ENCODE measurements at places on chromosomes 5 and 9. TPM values are rescaled to one million over a fixed set of nuclear protein-coding genes. Genes with fewer than 3 reads are reported as not detected.

Gene LMX1B
- 0.32 TPM for total RNA-seq

Gene BSPRY
- 0.48 TPM for total RNA-seq

Gene GMCL2
- total RNA-seq: not detected

DNA sequence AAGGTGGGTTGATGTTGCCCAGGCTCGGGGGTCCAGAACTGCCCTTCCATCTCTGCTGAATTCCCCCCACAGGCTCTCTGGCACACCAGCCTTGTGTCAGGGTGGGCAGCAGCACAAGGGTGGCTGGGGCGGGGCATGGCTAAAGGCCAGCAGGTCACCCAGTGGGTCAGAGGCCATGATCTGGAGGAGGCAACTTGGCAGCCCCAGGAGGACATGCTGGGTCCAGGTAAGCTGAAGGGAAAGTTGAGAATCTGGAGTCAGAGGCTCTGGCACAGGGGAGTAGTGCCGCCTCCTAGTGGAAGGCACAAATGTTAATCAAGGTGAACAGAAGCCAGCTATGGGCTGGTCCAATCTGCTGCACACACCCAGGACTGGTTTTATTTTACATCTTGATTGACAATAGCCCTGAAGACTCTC is 6.2 kb downstream of the TMEM8B start:
- no peak overlapping the region for H3K27ac ChIP-seq
- H3K4me1 ChIP-seq: no peaks in the 10 kb centered on the region
- H3K4me3 ChIP-seq: no peak overlapping the region
- DNase-seq: no peak
- no peaks in the 10 kb centered on the region for H3K27me3 ChIP-seq
- no peaks in the 10 kb centered on the region for H3K36me3 ChIP-seq

DNA sequence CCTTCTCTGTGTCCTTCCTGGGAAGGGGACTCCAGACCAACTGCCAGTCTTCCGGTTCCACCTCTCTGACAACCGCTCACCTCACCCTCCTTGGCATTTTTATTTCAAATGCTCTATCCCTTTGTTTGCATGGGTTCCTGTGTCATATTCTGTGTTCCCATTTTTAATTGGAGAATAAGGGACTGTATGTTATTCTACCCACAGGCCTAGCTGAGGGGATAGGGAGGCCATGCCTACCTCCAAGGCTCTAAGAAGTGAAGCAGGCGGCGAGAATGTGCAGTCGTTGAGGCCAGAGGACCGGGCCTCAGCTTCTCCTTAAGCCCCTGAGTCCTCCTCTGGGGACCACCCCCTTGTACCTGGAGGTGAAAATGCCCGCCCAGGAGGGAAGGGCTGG is 936 bp upstream of the WDR5 start:
- H3K36me3 ChIP-seq: no peaks in the 10 kb centered on the region
- H3K4me3 ChIP-seq: peak overlapping the region; percentile 89
- H3K27ac ChIP-seq: no peak overlapping the region
- no peak for DNase-seq
- H3K4me1 ChIP-seq: no peaks in the 10 kb centered on the region

DNA sequence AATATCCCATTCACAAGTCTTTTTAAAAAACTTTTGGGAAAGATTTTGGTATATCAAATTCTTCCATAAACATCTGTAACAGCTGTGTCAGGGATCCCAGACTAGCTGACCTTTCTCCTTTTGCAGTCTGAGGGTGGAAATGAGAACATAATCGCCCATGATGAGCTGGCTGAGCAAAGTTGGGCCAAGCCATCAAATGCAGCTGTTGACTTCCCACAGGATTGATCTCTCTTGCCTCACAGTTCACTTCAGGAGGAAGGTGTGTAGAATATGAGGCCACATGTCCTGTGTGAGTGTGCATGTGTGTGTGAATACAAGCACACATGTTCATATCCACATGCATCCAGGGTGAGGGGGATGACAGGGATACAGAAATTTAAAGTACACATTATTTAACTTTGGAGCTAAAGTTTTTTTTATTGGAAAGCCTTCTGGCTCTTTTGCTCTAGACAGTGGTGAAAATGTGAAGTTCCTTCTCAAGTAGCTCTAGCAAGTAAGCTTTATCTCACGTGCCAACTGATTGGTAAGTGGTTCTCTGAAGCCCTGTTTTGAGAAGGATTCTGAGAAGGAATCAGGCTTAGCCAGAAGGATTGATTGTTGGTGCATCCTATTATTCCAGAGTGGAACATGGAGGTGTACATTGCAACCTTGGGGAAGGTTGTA is 468.8 kb upstream of the DMAC1 start:
- no peaks in the 10 kb centered on the region for H3K36me3 ChIP-seq
- H3K27ac ChIP-seq: no peak overlapping the region
- no peaks in the 10 kb centered on the region for H3K4me1 ChIP-seq
- no peaks in the 10 kb centered on the region for H3K27me3 ChIP-seq
- H3K4me3 ChIP-seq: no peak overlapping the region

DNA sequence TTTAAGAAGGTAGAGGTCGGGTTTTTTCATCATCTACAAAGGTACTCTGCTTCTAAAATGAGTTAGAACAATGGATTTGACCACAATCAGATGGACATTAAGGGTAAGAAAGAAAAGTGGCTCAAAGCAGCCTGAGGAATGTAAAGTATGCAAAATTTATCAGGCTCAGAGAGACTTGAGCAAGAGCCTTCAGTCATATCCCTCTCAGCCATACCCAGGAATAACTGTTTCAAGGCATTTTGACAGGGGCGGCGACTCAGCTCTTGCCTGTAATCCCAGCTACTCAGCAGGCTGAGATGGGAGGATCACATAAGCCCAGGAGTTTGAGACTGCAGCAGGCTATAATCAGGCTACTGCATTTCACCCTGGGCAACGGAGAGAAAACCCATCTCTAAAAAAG is 38.8 kb upstream of the ANXA2R start:
- H3K36me3 ChIP-seq: no peaks in the 10 kb centered on the region
- H3K27me3 ChIP-seq: no peaks in the 10 kb centered on the region
- H3K27ac ChIP-seq: no peak overlapping the region

DNA sequence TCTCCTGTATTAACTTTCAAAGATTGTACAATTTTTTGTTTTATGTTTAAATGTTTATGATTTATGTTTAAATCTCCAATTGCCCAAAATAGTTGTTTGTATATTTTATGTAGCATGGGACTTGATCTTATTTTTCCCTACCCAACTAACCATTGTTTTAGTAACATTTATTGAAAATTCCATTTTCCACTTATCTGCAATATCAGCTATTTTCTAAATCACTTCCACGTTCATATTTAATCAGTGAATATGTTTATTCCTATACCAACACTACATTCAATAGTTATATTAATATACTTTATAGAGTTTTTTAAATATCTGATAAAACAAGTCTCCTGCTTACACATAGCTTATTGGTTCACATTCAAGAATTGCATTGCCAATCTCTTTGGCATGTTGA is 532.2 kb downstream of the CHSY3 start:
- no peaks in the 10 kb centered on the region for H3K27me3 ChIP-seq
- H3K36me3 ChIP-seq: no peaks in the 10 kb centered on the region
- no peak for DNase-seq
- no peaks in the 10 kb centered on the region for H3K4me1 ChIP-seq
- no peak overlapping the region for H3K27ac ChIP-seq
- H3K4me3 ChIP-seq: no peak overlapping the region

DNA sequence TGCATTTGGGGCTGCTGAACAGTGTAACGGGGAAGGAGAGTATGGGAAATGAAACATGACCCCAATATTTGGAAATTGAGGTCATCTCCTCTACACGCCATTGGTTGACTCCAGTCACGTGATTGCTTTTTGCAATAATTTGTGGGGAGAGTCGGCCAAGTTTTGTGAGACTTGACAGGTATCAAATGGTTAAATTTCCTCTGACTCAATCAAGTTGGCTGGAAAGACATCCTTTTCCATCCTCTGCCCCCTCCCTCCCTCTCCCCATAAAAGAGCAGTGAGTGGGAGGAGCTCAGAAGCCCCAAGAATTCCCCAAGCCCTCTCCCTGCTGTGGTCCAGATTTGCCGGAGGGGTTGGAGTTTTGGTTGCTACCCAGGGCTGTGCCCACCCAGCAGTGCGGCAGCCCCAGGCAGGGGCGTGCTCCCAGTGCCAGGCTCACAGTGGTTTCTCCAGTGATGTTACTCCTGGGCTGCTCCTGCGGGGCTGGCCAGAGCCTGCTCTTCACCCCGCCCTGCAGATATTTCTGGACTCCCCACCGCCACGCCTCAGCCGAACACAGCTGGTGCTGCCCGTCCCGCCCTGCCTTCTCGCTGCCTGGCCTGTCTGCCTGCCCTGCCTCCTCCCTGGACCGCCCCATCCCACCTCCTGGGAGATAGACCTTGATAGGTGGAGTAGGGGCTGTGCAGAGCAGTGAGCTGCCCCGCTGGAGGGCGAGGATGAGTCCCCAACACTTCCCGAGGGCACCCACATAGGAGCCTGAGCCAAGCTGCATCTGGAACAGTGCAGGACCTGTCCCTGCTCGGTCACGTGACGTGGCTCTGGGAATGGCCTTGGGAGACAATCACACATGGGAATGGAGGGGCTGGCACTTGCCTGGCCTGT is 3.4 kb downstream of the COL5A1 start:
- H3K27me3 ChIP-seq: no peaks in the 10 kb centered on the region
- peak; percentile 93 for DNase-seq
- no peaks in the 10 kb centered on the region for H3K4me1 ChIP-seq
- no peak overlapping the region for H3K27ac ChIP-seq

DNA sequence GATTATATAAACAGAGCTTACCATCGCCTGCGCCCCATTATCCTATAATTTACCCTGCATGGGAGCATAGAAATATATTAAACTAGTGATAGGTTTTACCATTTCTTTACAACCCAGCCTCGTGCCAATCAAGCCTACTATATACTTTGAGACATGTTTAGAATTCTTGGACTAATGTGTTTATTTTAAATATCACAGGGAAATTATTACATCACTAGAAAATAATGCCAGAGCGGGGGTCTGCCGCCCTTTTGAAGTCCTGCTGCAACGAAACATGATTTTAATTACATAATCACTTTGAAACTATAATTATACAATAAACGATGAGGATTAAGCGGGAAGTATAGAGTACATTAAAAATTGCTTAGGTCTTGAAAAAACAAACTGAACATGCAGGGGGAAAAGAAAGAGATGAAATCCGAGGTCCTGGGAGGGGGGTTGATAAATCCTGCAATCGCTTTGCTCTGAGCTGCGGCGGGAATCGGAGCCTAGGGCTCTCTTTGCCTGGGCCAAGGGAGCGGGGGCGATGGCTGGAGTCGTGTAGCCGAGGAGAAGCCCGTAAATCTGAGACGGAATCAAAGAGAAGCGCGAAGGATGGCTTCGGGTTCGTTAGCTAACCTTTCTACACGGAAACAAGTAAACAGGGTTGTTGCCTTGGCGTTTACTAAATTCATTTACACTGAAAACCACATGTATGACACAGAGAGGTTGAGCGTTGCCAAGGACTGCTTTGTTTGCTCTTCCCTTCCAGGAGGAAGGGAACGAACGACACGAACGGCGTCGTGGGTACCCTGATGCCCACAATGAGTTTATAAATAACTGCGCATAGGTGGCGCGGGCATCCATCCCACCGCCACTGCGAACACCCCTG is 127.6 kb downstream of the TMEM174 start:
- no peak overlapping the region for H3K27ac ChIP-seq
- H3K4me1 ChIP-seq: no peaks in the 10 kb centered on the region
- H3K4me3 ChIP-seq: no peak overlapping the region
- no peaks in the 10 kb centered on the region for H3K27me3 ChIP-seq

DNA sequence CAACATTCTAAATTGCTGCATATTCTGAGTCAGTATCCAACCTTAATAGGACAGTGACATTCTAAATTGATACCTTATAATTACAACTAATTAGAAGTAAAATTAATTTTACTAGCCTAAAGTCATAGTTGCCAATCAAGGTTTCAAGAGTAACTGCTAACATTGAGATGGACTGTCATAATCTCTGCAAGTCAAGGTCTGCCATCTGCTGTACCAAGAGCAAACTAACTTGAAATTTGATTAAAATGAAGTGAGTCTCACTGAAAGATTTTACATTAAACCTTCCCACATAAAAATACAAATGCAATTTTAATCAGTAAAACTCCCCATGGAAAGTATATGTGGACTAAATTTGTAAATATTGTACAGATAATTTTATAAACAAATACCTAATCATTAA is 235.3 kb downstream of the PRDM9 start:
- DNase-seq: no peak
- H3K4me3 ChIP-seq: no peak overlapping the region
- H3K27me3 ChIP-seq: no peaks in the 10 kb centered on the region
- no peaks in the 10 kb centered on the region for H3K36me3 ChIP-seq
- H3K4me1 ChIP-seq: no peaks in the 10 kb centered on the region

- no peak overlapping the region for H3K27ac ChIP-seq
- H3K4me1 ChIP-seq: no peaks in the 10 kb centered on the region
- no peak for DNase-seq
- no peaks in the 10 kb centered on the region for H3K27me3 ChIP-seq
- H3K36me3 ChIP-seq: no peaks in the 10 kb centered on the region
- no peak overlapping the region for H3K4me3 ChIP-seq
Measured at GRCh38 chr5:14959399-14960119, 88.0 kb upstream of the ANKH start.

GRCh38 chr9:95495961-95496360 is 20.8 kb downstream of the PTCH1 start:
- DNase-seq: no peak
- H3K27ac ChIP-seq: no peak overlapping the region
- H3K4me1 ChIP-seq: no peaks in the 10 kb centered on the region
- no peak overlapping the region for H3K4me3 ChIP-seq
- no peaks in the 10 kb centered on the region for H3K27me3 ChIP-seq

- H3K4me3 ChIP-seq: no peak overlapping the region
- DNase-seq: no peak
- H3K27me3 ChIP-seq: no peaks in the 10 kb centered on the region
- H3K4me1 ChIP-seq: no peaks in the 10 kb centered on the region
Measured at GRCh38 chr5:2326601-2327000, 424.9 kb downstream of the IRX2 start.

- no peak overlapping the region for H3K27ac ChIP-seq
- no peaks in the 10 kb centered on the region for H3K4me1 ChIP-seq
- H3K4me3 ChIP-seq: no peak overlapping the region
- no peaks in the 10 kb centered on the region for H3K27me3 ChIP-seq
- H3K36me3 ChIP-seq: no peaks in the 10 kb centered on the region
- DNase-seq: no peak
Measured at GRCh38 chr5:79730564-79730963, 40.9 kb downstream of the CMYA5 start.

DNA sequence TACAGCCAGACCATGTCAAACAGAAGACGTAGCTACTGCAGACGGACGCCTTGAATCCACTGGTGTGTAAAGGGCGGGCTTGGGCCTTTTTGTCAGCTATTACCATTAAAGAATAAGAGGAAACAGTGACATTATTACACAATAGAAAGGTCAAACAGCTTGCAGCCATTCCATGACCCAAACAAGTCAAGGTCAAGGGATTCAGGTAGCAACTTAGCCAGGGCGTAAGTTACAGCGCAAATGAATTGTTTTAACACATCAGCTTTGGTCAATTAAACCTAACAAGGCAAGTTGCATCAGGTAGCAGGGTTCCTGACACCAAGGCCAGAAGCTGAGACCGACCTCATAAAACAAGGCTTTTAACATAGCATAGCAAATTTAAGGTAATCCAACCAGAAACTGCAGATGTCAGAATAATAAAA is 15.3 kb downstream of the NFIB start:
- no peaks in the 10 kb centered on the region for H3K27me3 ChIP-seq
- peak overlapping the region; percentile 41 for H3K4me3 ChIP-seq
- H3K27ac ChIP-seq: peak overlapping the region; percentile 49
- DNase-seq: no peak
- peaks cover 2% of the 10 kb centered on the region for H3K4me1 ChIP-seq

All from aorta (tissue), 5 donors.